Midbrain (tissue), 1 donor: ENCODE measurements at places on chromosomes 4 and X.

- DNase-seq, result no peak
Measured at GRCh38 chr4:5662555-5662954, 45.8 kb downstream of the EVC2 start.

DNA sequence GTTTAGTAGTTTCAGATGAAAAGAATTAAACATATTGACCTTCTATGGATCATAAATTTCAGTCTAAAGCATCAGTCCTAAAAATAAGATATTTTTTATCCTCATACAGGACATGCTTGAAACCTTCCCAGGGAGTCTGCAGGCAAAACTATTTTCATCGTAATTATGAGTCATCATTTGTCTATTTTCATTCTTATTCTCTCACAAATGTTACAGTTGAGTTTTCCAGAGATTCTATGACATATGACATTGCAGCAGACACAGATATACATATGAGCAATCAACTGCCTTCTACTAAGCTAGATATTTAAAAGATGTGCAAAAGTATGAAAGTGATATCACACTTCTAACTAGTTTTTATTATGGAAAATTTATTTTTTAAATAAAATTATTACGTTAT, 398.0 kb downstream of the MAGEB5 start:
- no peak for DNase-seq

GRCh38 chr4:130640592-130640991, 1544.6 kb downstream of the C4orf33 start:
- DNase-seq, result no peak

DNA sequence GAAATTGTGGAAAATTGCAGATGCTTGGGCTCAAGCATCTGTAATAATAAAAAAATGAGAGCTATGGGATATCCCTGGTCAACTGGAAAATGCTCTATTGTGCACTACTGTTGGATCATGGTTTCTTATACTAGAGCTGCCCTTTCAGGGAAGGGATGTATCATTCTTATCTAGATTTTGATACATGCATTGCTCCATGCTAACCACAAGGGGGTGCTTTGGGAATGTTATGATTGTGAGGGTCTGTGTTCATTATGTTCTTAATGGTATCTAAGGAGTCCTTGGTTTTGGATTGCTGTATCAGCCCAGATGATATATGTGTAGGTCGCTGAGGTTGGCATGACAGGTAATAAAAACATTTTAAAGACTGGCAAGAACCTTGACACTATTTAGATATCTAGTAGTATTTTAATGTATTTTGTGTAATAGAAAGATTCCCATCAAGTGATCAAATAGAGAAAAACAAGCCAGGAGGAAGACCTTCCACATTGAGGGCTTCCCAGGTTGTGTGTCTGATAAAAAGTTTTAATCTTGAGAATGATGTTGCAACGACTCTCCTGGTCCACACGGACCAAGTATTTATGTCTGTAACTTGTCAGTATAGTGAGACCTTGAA, 49.2 kb upstream of the TLR2 start:
- no peak for DNase-seq

GRCh38 chrX:71198066-71198465, 25.0 kb upstream of the GJB1 start:
- DNase-seq, result no peak

GRCh38 chr4:128649575-128650205, 159.8 kb upstream of the JADE1 start:
- DNase-seq, result no peak

DNA sequence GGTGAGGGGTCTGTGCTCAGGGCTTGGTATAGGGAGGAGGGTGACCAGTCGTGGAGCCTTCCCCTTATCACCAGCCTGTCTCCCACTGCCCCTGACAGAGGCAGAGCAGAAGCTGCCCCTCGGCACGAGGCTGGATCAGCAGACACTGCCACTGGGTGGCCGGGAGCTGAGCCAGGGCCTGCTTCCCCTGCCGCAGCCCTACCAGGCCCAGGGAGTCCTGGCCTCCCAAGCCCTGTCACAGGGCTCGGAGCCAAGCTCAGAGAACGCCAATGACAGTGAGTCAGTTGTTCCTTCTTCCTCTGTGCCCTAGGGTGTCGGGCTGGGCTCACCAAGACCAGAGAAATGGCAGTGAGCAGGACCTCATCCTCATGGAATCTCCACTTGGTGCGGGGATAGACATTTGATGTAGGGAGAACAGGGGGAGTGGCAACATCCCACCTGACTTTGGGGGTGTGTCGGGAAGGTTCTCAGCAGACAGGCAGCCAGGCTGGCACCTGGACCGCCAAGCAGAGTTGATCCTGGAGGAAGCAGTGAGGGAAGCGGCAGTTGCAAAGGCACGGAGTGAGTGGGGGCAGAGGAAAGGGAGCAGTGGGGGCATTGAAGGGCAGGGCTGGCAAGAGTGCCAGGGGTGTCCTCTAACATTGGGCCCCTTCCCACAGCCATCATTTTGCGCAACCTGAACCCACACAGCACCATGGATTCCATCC, 14.3 kb upstream of the UBA1 start:
- peak; percentile 45 for DNase-seq

- DNase-seq, result peak; percentile 7
Measured at GRCh38 chrX:19924285-19924684, 36.9 kb upstream of the SH3KBP1 start.

GRCh38 chr4:185764876-185765275, 47.1 kb downstream of the SORBS2 start:
- DNase-seq, result no peak

GRCh38 chrX:134551376-134552048, 91.5 kb downstream of the HPRT1 start:
- DNase-seq, result no peak

- DNase-seq, result no peak
Measured at GRCh38 chr4:167939863-167940616, 152.3 kb upstream of the ANXA10 start.

GRCh38 chr4:54959651-54960116, 165.7 kb downstream of the KDR start:
- DNase-seq, result no peak

- DNase-seq, result peak; percentile 76
Measured at GRCh38 chr4:61210186-61210939, 10.2 kb downstream of the ADGRL3 start.

DNA sequence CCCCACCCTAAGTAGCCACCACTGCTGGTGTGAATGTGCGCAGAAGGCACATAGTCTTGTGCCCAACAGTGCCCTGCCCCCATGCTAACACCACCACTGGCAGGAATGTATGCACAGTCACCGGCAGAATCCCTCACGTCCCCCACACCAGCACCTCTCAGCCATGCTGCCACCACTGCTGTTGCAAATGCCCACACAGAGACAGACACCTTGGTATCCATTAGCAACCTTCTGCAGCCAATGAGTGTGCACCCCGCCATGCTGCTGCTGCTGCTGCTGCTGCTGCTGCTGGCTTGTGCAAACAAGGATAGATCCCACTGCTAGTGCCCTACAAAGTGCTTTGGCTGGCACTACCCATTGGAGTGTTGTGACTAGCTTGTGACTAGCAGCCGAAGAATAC, 52.4 kb upstream of the MMAA start:
- no peak for DNase-seq

GRCh38 chr4:113732967-113733527, 28.5 kb downstream of the CAMK2D start:
- DNase-seq, result no peak

DNA sequence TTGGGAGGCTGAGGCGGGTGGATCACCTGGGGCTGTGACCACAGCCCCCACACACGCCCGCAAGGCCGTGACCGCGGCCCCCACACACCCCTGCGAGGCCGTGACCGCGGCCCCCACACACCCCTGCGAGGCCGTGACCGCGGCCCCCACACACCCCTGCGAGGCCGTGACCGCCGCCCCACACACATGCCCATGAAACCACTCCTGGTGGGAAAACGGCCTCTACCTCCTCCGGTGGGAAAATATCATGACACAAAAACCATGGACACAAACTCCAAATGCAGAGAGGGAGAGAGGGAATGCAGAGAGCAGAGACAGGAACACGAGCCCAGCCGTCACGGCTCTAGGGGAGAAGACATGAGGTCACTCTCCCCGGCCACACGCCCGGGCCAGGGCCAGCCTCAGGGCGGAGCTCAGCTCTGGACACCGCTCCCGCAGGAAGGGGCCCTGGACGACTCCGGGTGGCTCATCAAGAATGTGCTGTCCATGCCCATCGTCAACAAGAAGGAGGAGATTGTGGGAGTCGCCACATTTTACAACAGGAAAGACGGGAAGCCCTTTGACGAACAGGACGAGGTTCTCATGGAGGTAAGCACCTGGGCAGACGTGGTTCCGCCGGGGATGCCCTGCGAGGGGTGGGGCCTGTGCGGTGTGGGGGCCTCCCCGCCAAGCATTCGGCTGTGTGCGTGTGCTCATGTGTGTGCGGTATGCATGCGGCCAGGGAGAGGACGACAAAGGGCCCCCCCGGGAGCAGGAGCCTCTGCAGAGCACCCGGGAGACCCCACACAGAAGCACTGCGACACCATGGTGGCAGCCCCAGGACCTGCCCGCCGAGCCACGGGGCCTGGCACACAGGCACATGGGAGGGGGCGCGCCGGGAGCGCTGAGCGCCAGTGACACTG, 17.4 kb downstream of the ATP5ME start:
- DNase-seq, result no peak

GRCh38 chr4:117512414-117512813, 427.0 kb upstream of the TRAM1L1 start:
- no peak for DNase-seq

- peak; percentile 39 for DNase-seq
Measured at GRCh38 chr4:139175646-139176301, 1.2 kb downstream of the ELF2 start.

DNA sequence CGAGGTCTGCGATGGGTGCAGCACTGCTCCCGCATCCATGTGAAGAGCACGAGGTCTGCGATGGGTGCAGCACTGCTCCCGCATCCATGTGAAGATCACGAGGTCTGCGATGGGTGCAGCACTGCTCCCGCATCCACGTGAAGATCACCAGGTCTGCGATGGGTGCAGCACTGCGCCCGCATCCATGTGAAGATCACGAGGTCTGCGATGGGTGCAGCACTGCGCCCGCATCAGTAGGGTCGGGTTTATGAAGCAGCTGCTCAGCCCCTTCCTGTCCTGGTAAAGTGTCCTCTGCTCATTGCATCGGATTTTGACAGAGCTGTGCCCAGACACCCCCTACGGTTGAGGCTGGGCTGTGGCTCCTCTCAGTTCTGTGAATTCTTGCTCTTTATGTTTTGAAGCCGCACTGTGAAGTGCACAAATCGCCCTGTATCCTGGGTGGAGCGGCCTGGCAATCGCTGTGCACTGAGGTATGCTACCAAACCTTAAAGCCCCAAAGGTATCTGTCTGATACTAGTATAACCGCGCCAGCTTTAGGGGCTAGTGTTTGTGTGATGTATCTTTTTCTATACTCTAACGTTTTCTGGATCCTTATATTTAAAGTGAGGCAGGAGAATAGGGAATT, 98.7 kb downstream of the CPZ start:
- DNase-seq, result no peak

- no peak for DNase-seq
Measured at GRCh38 chrX:49198540-49199314, 1.3 kb downstream of the SYP start.

DNA sequence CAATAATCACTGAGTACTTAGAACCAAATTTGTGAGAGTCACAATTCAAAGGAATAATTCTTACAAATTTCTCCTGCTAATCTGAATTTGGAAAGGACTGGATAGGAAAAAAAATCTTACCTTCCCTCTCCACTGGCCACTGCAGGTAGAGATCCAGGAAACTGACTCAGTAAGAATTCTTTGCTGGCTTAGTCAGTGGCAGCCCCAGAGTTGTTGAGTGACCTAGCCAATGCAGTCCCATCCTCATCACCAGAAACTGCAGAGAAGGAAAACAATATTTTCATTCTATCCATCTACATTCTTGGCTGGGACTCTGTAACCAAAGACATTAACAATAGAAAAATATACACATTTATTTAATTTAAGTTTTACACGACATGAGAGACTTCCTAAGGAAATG, 572.0 kb downstream of the ADGRL3 start:
- DNase-seq, result no peak

DNA sequence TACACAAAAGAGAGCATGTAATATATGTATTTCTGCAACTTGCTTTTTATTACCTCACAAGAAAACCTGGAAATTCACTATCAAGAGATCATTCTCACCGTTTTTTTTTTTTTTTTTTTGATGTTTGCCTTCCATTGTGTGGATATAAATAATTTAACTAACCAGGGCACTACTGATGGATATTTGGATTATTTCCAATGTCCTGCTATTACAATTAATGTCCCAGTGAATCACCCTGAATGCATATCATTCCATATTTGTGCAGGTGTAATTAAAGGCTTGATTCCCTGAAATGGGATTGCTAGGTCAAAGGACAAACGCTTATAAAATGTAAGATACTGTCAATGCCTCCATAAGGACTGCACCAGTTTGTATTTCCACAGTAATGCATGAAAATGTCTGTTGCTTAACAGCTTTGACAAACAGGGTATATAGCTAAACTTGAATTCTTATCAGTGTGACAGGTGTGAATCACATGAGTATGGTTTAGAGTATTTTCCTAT, 87.8 kb downstream of the NCAPG start:
- DNase-seq, result no peak

DNA sequence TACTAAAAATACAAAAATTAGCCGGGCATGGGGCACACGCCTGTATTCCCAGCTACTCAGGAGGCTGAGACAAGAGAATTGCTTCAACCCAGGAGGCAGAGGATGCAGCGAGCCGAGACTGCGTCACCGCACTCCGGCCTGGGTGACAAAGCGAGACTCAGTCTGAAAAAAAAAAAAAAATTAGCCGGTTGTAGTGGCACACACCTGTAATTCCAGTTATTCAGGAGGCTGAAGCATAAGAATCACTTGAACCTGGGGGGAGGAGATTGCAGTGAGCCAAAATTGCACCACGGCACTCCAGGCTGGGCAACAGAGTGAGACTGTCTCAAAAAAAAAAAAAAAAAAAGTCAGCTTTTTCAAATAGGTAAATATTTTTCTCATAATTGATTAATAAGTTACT, 71.9 kb downstream of the WDFY3 start:
- DNase-seq, result no peak

- DNase-seq, result no peak
Measured at GRCh38 chr4:56843421-56843899, 22.0 kb upstream of the SPINK2 start.

- DNase-seq, result no peak
Measured at GRCh38 chr4:2932321-2932950, 30.8 kb downstream of the NOP14 start.

- no peak for DNase-seq
Measured at GRCh38 chr4:79904331-79904730, 168.7 kb downstream of the ANTXR2 start.
